ENCODE measurements at places on chromosomes 11 and 22.

DNA sequence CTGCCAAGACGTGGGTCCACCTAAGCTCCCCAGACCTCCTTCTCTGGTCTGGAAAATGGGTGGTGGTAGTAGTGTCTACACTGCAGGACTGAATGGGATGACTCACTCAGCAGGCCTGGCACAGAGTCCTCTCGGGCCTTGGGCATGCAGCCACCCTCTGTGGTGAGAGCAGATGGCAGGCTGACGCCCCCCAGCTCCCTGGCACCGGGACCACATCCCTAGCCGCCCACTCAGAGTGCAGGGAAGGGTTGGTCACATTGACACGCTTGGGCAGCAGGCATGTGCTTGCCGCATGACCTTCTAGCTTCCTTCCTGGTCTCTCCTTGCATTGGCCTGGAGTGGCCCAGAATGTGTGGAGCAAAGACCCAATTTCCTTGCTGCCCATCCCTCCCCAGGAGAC, 30.7 kb upstream of the PRODH start:
- DNase-seq, result no peak

DNA sequence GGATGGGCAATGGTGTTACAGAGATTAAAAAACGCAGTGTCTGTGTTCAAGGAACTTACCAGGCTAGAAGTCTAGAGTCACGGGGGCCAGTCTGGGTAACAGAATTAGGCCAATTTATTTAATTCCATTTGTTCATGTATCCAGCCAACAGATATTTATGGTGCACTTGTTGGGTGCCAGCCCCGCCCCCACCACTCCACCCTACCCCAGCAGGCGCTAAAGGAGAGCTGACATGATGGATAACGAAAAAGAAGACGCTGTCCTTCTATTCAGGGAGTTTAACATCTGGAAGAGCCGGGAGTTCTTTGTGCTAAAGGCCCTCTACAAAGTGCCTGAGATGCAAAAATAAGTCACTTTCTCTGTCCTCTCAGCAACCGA, 1.1 kb upstream of the BMAL1 start:
- no peak for DNase-seq

GRCh38 chr22:17946662-17947367, 77.5 kb downstream of the MICAL3 start:
- DNase-seq, result no peak

- DNase-seq, result no peak
Observed at GRCh38 chr11:44811841-44812448, 85.2 kb downstream of the TSPAN18 start.

- no peak for DNase-seq
Observed at GRCh38 chr22:38072322-38073149, 11.4 kb downstream of the SLC16A8 start.

DNA sequence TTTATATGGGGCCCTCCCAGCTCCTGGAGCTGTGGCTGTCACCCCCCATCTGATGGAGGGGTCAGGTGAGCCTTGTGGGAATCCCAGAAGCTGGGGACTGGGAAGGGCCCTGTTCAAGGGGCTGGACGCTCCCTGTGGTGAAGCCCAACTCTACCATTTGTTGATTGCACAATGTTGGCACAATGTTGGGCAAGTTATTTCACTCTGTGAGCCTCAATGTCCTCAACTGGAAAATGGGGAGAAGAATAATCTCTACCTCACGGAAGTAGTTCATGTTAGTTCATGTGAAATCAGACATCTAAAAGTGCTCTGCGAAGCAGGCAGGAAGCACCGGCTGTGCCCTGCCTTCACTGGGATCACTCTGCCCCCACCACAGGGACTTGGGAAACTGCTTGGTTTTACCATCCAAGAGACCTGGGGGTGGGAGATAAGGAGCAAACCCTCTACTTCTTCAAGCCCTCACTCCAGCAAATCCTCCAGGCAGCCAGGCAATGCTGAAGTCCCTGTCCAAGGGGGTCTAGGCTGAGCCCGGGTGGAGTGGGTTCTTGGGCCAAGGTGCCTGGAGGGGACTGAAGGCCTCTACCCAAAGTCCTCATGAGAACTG, 715 bp upstream of the PRR5 start:
- no peak for DNase-seq

DNA sequence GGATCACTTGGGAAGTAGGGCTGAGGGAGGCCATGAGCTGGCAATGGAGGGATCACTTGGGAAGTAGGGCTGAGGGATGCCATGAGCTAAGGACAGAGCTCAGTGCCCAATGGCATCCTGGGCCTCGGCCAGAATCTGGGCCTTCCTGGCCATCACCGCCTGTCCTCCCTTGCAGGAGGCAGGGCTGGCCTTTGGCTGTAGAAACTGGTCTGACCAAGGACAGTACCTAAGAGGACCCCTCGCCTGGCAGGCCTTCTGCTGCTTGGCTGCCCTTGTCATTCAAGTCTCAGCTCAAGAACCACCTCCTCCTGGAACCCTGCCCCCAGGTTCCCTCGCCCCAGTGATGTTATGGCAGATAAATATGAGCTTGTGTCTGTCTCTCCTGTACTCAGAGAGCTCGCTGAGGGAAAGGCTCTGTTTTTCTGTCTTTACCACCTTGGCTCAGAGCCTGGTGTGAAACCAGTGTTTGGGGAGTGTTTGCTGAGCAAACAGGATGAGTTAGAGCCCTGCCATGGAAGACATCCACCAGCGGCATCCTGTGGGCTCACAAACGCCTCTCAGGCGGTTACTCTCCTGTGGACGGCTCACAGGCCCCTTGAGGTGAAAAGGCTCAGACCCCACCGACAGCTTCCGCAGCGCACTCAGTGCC, 19.3 kb upstream of the RASL10A start:
- no peak for DNase-seq

- DNase-seq, result no peak
Observed at GRCh38 chr22:48746789-48747425, 1080.8 kb downstream of the BRD1 start.

DNA sequence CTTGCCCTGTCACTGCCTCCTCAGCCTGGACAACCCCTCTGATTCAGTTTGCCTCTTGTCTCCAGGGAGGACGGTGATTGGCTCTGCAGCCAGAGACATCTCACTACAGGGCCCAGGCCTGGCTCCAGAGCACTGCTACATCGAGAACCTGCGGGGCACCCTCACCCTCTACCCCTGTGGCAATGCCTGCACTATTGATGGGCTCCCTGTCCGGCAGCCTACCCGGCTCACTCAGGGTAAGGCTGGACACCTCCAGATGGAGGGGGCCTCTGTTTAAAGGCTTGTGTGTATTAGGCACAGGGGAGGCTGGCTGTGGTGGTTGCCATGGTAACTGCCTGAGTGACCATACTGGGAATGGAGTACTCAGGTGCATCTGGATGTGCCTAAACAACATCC, 8.6 kb downstream of the PHLDB1 start:
- DNase-seq, result no peak

- DNase-seq, result no peak
Observed at GRCh38 chr11:101807531-101807930, 107.3 kb upstream of the CEP126 start.

GRCh38 chr11:45919806-45920530, 2.3 kb upstream of the PEX16 start:
- DNase-seq, result no peak

GRCh38 chr11:76783896-76784813, 999 bp downstream of the TSKU start:
- no peak for DNase-seq

- DNase-seq, result no peak
Observed at GRCh38 chr11:123856444-123856843, 29.0 kb downstream of the TMEM225 start.

GRCh38 chr11:122150216-122151124, 34.5 kb upstream of the BLID start:
- no peak for DNase-seq

DNA sequence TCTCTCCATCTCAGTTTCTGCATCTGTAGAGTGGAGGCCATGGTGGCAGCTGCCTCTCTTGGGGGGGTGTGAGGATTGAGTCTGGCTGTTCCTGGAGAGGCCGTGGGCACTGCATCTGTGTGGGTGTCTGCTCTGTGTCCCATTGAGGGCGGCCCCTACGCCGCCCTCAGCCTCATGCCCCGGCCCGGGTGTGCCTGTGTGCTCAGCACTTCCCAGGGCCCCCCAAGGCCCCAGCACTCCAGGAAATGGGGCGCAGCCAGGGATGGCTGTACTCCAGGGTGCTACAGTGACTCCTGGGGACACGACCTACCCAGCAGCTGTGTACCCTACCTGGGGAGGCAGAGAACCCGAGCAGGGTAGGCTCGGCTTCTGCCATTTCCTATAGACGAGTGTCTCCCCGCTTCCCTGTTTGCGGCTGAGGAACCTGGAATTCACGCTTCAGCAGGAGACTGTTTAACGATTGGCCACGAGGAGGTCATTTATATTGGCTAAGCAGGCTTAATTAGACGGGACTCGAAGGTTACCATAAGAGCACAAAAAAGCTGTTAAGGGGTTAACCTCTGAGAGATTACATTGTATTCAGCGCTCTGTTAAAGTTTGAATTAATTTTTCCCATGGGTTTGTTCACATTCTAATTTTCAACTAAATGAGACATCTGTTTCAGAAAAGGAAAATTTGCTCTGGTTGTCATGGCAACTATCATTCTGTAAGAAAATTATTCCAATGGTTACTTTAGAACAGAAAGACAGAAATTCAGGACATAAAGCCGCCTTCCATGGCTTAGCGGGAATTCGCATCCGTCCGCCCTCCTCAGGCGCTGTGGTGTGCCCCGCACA, 76.4 kb downstream of the MPPED1 start:
- no peak for DNase-seq

- no peak for DNase-seq
Observed at GRCh38 chr22:44247923-44248892, 64.5 kb downstream of the SHISAL1 start.

GRCh38 chr11:119992171-119993051, 145.5 kb downstream of the TRIM29 start:
- DNase-seq, result no peak

DNA sequence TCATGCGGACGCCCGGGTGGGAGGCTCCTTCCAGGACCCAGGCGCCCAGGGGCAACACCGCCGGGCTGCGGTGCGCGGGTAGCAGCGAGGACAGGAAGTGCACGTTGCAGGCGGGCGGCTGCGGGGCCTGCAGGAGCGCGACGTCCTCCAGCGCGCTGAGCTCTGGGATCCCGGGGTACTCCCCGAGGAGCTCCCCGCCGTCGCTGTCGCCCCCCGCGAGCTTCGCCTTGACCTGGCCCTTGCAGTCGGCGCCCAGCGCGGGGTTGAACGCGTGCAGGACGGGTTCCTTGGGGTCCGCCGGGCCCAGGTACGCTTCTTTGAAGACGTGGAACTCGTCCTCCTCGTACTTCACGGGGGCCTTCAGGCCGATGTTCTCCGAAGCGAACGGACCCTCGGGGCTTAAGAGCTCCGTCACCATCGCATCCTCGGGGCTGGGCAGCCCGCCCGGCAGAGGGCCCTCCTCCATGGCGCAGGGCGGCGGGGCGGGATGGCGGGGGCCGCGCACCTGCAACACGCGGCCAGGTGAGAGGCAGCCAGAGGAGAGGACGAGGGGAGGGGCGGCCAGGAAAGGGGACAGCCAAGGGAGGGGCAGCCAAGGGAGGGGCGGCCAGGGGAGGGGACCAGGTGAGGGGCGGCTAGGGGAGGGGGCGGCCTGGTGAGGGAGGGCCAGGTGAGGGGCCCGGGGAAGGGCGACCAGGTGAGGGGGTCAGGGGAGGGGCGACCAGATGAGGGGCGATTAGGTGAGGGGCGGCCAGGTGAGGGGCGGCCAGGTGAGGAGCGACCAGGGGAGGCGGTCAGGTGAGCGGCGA, 921 bp downstream of the TESMIN start:
- no peak for DNase-seq

DNA sequence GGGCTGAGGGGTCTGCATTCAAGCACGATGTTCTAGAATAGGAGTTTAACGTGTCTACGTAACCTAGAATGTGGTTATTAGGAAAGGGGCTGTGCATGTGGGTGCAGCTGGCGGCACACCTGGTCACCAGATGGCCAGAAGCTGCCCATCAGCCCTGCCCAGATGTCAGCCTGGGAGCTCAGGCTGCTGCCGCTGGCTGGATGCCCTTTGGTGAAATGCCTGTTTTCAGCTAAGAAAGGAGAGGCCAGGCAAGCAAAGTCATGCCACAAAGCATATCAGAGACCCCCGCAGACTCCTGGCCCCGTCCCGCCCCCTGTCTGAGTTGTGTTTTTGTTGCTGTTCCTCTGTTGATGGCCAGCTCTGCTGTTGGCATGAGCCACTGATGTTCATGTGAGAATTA, 11.3 kb upstream of the ADORA2A start:
- no peak for DNase-seq

DNA sequence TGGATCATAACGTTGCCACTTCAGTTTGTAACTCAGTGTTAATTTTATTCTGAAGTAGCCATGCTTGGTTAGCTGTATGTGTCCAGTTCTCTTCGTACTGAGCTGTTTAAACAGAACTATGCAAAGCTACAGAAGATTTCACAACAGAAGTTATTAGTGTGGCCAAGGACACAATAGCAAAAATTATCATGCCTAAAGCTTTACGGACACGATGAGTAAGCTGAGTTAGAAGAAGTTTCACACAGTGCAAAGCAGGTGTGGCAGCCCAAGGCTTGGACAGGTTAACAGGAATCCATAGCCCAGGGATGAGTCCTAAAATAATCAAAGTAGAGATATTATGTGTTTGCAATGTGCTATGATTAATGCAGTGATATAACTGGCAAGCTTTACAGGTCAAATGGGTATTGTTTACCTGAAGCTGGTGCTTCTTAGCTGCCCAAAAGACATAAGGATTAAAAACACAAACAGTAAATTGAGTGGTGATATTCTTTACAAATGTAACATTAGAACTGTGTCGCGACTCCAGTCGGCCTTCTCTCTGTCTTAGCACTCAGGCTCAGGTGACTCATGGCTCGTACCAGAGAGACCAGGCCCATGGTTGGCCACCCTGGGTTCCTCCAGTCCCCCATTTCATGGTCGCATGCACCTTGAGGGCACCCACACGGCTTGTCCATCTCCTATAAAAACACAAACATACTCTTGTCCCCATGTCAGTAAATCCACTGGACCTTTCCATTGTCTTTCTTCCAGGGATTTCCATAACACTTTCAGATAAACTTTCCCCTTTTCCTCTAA, 35.5 kb upstream of the NCAM1 start:
- DNase-seq, result no peak

DNA sequence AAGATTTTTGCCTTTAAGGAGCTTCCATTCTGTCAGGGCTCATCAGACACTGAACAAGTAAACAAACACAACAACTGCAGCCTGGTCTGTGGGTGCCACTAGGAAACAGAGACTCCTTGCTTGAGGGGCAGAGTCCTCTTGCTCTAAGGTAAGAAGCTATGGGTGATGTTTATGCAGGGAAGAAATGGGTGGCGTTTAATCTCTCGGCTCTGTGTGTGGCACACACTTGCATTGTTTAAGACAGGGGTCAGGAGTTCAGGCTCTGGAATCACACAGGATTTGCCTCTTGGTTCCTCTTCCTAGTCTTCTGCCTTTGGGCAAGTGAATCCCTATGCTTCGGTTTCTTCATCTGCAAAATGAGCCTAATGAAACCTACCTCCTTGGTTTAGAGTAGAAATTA, 90.3 kb downstream of the PRR5L start:
- no peak for DNase-seq

Data from activated T-cell treated with anti-CD3 and anti-CD28 coated beads for 48 hours (primary cell).